GM12864 (cell line): ENCODE measurements at places on chromosomes 3 and 15.
A peak's percentile ranks its signal among the peaks of the same experiment; 100 is the strongest.

GRCh38 chr3:187406927-187407326 lies 38.7 kb downstream of the RTP4 start:
- no peak for DNase-seq

DNA sequence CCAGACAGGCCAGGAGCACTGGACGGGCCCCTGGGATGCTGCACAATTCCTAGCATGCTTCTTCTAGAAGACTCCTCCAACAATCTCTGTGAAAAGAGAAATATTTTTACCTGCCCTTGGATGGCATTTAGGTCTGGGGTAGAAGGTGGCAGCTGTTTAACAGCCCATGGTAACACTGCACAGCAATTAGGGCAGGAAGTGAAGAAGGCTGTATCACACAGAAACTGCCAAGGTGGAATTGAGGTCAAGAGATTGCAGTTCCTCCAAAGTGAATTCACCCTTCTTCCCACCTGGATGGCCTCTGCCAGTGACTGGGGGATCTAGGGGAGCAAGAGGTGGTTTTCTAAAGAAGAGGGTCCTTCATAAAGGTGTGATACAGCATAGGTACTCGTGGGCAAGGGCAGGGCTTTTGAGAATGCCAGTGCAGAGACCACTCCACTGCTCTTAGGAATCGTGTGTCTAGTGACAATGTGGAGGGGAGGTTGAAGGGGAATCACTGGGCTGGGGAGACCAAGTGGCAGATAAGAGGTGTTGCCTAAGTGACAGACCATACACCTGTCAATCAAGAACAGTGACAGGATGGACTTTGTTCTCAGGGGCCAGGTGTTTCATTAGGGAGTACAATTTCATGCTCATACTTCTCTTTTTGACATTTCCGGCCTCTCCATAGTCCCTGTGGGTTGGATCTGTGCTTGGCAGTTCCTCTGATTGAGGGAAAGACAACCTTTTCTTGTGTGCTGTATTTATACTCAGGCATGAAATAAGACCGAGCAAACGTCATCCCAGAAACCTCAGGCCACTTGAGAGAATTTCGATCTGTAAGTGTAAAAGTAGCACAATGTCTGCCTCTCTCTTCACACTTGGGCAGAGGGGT lies 83.5 kb upstream of the BCL6 start:
- peak; percentile 8 for DNase-seq

GRCh38 chr3:171980578-171981270 lies 58.7 kb upstream of the FNDC3B start:
- DNase-seq, result no peak

GRCh38 chr3:89314454-89315098 lies 207.2 kb downstream of the EPHA3 start:
- DNase-seq, result no peak

DNA sequence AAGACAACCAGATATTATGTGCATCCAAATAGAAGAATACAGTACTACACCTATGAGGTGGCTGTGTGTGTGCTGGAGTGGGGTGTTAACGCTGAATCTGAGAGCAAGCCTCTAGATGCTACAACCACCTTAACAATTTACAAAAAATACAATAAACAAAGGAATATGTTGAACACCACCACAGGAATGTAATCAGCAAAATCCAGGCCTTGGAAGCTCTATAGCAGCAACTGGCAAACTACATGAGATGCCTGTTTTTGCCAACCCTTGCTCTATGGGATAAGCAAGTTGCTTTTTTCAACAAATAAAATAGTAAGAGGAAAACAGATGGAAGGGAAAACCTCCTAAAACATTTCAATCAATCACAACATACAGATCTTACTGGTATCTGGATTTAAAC lies 23.9 kb downstream of the SLTM start:
- no peak for DNase-seq

GRCh38 chr3:4736284-4736861 lies 242.9 kb upstream of the BHLHE40 start:
- no peak for DNase-seq

DNA sequence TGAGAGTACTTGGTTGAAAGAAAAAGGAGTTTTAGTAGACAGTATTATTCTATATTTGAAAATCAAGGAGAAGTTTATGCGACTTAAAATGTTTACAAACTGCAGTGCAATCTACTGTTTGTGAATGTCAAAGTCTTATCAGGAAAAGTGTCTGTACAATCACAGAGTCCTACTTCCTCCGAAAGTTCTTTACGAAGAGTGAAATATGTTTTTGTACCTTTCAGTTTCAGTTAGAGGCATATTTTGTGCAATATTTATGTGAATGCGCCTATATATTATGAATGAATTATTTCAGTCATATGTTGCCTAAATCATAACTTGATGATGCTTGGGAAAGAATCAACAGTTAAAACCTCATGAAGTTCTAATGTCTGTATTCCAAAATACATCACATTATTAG lies 31.5 kb downstream of the NGRN start:
- no peak for DNase-seq

GRCh38 chr3:168273917-168274316 lies 178.2 kb upstream of the GOLIM4 start:
- DNase-seq, result peak; percentile 39

GRCh38 chr3:139811331-139811730 lies 123.7 kb upstream of the CLSTN2 start:
- DNase-seq, result no peak
